NCI-H187 treated with DMSO at 0.1 percent for 48 hours (cell line): ENCODE measurements at places on chromosomes 5 and 9.

DNA sequence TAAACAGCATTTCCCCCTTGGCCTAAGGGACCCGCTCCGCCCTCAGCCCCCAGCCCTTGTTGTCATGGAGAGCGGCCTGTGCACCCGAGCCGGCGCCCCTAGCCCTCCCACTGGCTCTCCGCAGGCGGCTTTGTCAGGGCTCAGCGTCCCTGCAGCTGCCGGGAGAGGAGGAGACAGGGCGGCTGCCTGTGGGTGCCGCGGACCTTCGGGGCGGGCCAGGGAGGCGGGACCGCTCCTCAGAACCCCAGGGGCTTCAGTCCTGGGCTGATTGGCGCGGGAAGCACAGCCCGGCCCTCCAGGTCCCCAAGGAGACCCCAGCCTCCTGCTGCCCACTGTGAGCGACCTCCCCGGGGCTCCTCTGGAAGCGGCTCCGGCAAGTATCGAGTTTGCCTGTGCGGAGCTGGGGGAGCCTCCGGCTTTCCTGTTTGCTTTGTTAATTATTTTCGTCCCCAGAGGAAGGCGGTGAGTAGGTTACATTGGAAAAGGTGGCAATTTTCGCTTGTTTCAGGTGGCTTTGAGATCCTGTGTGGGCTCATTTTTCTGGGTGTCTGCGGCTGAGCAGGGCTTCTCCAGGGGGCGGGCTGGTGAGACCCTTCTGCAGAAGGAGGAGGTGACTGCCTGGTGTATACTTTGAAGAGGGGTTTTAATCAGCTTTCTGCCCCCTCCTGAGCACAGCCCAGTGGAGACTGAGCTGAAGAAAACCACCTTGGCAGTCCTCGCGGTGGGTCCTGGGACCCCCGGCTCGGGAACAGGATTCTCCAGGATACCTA, at the start of gene FGD3:
Gene FGD3 (plus strand): TSS at position 256 of the 770 bp plus-strand sequence. CDS start 28,734 bp downstream, outside the sequence.
- no peak for DNase-seq

DNA sequence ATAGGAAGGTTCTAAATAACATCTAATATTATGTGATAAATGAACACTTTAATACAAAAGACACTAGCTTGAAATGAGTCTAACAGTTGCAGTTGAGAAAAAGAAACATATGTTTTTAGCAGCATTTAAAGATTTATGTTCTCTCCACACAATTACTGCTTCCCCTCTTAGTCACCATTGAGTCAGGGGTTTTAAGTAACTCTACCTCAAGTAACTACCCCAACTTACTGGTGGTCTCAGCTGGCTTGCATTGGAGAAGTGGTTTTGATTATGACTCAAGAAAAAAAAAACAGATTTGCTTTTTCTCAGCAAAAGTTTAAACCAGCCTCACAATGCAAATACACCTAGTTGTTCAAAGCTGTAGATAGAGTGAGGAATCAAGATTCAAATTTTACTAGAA, 1216.5 kb upstream of the CDH9 start:
- no peak for DNase-seq

DNA sequence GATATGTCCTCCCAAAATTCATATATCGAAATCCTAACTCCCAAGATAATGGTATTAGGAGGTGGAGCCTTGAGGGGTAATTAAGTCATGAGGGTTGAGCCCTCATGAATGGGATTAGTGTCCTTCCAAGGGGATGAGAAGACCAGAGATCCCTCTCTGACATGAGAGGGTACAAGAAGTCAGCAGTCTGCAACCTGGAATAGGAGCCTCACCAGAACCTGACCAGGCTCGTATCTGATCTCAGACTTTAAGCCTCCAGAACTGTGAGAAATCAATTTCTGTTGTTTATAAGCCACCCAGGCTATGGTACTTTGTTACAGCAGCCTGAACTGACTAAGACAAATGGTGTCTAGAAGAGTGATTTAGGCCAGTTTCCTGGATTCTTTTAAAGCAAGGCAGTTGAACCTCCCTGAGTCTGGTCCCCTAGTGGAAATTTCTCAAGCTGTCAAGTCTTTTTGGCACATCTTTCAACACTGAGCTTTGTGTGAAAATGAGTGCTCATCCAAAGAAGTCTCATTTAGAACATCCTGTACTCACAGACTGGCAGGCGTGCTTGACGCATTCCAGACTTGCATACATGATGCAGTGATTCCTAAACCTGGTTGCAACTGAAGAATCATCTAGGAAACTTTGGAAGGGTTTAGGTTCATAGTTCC, 254.8 kb upstream of the PPP1R2B start:
- DNase-seq, result no peak

GRCh38 chr5:81189875-81190498, 43.1 kb upstream of the CKMT2 start:
- DNase-seq, result no peak

GRCh38 chr5:172766287-172767108, 4.5 kb downstream of the DUSP1 start:
- no peak for DNase-seq

- DNase-seq, result peak; percentile 59
These were observed 1.4 kb downstream of the KIF20A start for GRCh38 chr5:138180183-138180782.

- no peak for DNase-seq
These were observed 17.4 kb downstream of the FGF18 start for GRCh38 chr5:171436804-171437285.

DNA sequence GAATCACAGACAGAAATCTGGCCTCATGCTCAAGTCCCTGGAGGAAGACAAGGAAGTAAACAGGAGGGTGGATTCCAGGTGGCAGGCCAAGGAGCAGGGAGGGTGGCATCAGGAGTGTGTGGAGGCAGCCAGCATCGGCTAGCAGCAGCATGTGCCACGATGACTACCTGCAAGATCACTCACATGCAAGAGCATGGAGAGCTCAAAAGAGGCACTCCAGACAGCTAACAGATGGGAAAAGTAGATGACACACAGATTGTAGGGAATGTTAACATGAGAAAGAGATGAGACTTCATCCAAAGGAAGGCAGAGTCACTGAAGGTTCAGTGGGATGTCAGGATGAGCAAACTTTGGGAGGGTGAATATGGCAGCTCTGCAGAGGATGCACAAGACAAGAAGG, 104.3 kb downstream of the SEMA5A start:
- no peak for DNase-seq

DNA sequence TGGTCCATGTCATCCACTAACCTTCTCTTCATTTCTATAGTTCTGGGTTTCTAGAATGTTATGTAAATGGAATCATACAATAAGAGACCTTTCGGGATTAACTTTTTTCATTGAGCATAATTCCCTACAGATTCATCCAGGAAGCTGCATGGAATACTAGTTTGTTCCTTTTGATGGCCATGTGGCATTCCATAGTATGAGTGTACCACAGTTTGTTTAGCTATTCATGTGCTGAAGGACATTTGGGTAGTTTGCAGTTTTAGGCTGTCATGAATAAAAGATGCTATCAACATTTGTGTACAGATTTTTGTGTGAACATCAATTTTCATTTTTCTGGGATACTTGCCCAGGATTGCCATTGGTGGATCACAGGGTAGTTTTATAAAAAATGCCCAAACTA, 6.8 kb upstream of the SPTLC1 start:
- DNase-seq, result no peak
